ENCODE measurements at places on chromosomes 1 and 21.

DNA sequence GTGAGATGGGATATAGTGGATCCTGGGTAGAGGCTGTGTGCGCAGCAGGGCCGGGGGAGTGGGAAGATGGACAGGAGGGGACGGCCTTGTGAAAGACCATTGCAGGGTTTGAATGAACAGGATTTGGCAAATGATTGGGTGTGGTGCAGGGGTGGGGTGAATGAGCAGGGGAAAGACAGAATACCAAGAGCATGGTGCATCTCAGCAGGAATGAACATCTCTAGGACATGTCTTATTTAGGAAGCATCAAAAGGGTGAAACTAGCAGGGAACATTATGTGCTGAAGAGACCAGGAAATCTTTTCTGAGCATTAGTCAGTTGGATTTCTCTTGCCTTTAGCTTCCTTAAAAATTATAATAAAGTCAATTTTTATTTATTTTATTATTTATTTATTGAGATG, 60.6 kb upstream of the SLC2A1 start:
- no peak for DNase-seq

GRCh38 chr1:18950401-18951026, 6.0 kb downstream of the IFFO2 start:
- peak; percentile 31 for DNase-seq

GRCh38 chr1:54091666-54092065, 38.3 kb downstream of the TCEANC2 start:
- no peak for DNase-seq

GRCh38 chr1:210792250-210793102, 341.5 kb downstream of the KCNH1 start:
- DNase-seq = no peak

GRCh38 chr1:52919051-52919722, 2.4 kb downstream of the ECHDC2 start:
- DNase-seq = no peak

- DNase-seq = no peak
These were observed 2.3 kb downstream of the RCC2 start for GRCh38 chr1:17437260-17437579.

- DNase-seq = no peak
These were observed 269.4 kb downstream of the RWDD3 start for GRCh38 chr1:95503278-95504030.

- DNase-seq = no peak
These were observed at the start of gene SLAMF1 for GRCh38 chr1:160646711-160647328. Gene SLAMF1, minus strand, starts transcription at chr1:160647044. Its CDS starts 99 bp downstream, at chr1:160646945.

DNA sequence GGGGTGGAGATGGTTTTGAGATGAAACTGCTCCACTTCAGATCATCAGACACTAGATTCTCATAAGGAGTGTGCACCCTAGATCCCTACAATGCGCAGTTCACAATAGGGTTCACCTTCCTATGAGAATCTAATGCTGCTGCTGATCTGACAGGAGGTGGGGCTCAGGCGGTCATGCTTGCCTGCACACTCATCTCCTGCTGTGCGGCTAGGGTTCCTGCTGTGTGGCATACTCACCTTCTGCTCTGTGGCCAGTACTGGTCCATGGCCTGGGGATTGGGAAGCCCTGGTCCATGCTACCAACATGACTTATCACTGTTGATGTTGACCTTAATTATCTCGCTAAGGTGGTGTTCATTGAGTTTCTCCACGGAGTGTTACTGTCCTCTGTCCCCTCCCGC, 144.5 kb downstream of the NAV1 start:
- DNase-seq = no peak

DNA sequence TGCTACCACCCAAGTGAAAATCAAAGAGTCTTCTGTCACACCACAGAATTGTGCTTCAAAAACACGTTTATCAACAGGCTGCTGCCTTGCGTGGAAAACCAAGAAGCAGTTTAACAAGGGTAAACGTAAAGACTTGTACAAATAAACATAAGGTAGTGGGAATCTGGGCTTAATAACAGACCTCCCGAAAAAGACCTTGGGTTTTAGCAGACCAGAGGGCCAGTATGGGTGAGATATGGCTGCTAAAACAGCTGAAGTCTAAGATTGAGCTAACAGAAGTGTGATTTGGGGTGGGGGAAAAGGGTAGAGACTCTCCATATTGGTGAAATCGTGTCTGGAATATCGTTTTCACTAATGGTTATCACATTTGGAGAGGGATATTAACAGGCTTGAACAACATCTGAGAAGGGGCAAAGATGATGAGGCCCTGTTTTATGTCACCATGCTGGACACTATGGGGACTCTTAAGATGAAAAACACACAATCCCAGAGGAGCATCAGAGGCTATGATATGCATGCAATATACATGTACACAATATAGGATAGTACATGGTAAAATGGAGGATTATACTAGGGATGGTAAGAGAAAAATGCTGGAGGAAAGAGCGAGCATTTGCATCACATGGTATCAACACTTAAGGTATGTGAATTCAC, 1.4 kb downstream of the MOV10 start:
- no peak for DNase-seq

- no peak for DNase-seq
These were observed 15.4 kb downstream of the ECHDC2 start for GRCh38 chr1:52906135-52906603.
